CD8-positive, alpha-beta memory T cell (primary cell): ENCODE measurements at places on chromosomes 5 and 9. TPM values are rescaled to one million over a fixed set of nuclear protein-coding genes. Genes with fewer than 3 reads are reported as not detected.

Gene CDC20B
- 0.16 TPM for total RNA-seq

Gene PROB1
- total RNA-seq: 7.2 TPM

Gene SPINK7
- not detected for total RNA-seq

- H3K27me3 ChIP-seq: no peaks in the 10 kb centered on the region
- DNase-seq: no peak
- no peak overlapping the region for H3K27ac ChIP-seq
- H3K36me3 ChIP-seq: no peaks in the 10 kb centered on the region
- no peaks in the 10 kb centered on the region for H3K4me1 ChIP-seq
- no peak overlapping the region for H3K4me3 ChIP-seq
These were observed 220.5 kb downstream of the GLIS3 start for GRCh38 chr9:4079346-4079745.

- H3K4me3 ChIP-seq: no peak overlapping the region
- H3K27me3 ChIP-seq: peaks cover 4% of the 10 kb centered on the region
- no peaks in the 10 kb centered on the region for H3K36me3 ChIP-seq
- no peak for DNase-seq
- no peak overlapping the region for H3K27ac ChIP-seq
These were observed 99.7 kb upstream of the KIF2A start for GRCh38 chr5:62206150-62206829.

- H3K36me3 ChIP-seq: no peaks in the 10 kb centered on the region
- peaks cover 26% of the 10 kb centered on the region for H3K4me1 ChIP-seq
These were observed 3.7 kb downstream of the SLC31A2 start for GRCh38 chr9:113154471-113154870.

GRCh38 chr9:134326724-134327601 is 708 bp downstream of the RXRA start:
- peak overlapping the region; percentile 57 for H3K27ac ChIP-seq
- H3K4me3 ChIP-seq: peak overlapping the region; percentile 39
- DNase-seq: no peak
- no peaks in the 10 kb centered on the region for H3K27me3 ChIP-seq
- peaks cover 19% of the 10 kb centered on the region for H3K4me1 ChIP-seq

DNA sequence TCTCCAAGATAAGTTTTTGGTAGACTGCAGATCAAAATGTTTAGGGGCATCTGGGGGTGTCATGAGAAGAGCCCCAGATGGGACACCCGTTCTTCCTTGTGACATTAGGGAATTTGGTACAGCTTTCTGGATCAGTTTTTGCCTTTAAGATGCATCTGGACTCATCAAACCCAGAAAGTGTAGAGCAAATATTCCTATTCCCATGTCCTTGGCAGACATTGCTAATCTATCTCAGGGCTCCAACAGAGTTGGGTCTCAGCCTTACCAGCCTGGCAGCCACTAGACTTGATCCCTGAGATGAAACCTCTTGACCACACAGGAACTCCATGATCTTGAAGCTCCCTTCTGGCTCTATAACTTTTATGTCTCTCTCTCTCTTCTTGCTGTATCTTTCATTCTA is 35.6 kb downstream of the ERGIC1 start:
- DNase-seq: no peak
- H3K4me3 ChIP-seq: no peak overlapping the region
- H3K27me3 ChIP-seq: no peaks in the 10 kb centered on the region
- peaks cover 4% of the 10 kb centered on the region for H3K4me1 ChIP-seq

- no peak overlapping the region for H3K27ac ChIP-seq
- no peaks in the 10 kb centered on the region for H3K4me1 ChIP-seq
- no peaks in the 10 kb centered on the region for H3K36me3 ChIP-seq
These were observed 152.2 kb downstream of the BNC2 start for GRCh38 chr9:16718296-16718695.

DNA sequence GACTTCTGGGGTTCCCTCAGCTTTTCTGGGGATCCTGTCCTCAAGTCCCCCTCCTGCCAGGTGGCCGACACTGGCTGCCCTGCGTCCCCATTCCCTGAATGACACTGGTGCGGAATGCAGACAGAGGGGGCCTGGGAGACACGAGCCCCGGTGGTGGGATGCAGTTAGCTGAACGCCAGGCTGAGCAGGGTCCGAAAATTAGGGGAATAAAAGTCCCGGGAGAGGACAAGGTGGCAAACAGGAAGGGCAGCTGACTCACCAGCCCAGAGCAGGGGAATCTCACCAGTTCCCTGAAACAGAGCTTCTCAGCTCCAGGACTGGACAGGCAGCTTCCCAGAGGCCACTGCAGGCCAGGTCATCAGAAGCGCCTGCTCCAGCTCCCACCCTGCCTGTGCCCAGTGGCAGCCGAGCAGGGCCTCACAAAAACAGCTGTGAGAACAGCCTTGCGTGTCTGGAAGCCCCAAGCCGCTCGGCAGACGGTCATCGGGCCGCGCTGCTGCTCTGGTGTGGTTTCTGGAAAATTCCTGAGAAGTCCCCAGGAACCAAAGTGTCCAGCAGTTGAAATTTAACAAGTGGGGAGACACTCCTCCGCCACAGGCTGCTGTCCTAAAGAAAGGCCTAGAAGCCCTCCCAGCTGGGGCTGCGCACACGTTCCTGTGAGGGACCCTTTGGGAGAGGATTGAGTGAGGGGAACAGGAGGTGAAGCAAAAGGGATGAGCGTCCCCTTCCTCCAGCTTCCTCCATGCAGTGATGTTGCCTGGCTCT is 47.6 kb upstream of the EXOC3 start:
- H3K27ac ChIP-seq: no peak overlapping the region
- DNase-seq: no peak
- H3K4me1 ChIP-seq: peaks cover 8% of the 10 kb centered on the region
- H3K4me3 ChIP-seq: no peak overlapping the region
- H3K36me3 ChIP-seq: no peaks in the 10 kb centered on the region
